ENCODE measurements at places on chromosomes 6 and 20. TPM values are rescaled to one million over a fixed set of nuclear protein-coding genes. Genes with fewer than 3 reads are reported as not detected.

- peaks cover 8% of the 10 kb centered on the region for H3K27me3 ChIP-seq
- H3K36me3 ChIP-seq, result no peaks in the 10 kb centered on the region
- no peak overlapping the region for H3K4me3 ChIP-seq
These were observed 68.6 kb upstream of the FBXL4 start for GRCh38 chr6:99016355-99016754.

DNA sequence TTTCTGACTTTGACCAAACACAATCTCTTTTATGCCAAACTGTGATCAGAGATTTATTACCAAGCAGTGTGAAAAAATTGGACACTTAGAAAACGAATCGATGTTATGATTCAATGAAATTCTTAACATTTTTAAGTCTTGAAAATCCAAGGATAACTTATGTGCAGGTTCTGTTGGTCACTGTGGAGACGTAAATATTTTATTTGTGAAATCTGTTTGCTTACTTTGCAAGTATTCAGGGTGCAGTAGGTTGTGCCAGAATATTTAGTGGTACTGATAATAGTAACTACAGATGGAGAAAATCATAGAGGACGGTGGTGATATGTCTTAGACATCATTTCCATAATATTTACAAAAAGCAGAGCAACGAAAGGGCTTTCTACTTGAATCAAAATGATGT lies 97.3 kb downstream of the BMP2 start:
- H3K4me3 ChIP-seq, result no peak overlapping the region
- H3K36me3 ChIP-seq, result no peaks in the 10 kb centered on the region
- H3K4me1 ChIP-seq, result no peaks in the 10 kb centered on the region

GRCh38 chr6:63793465-63794137 lies 158.0 kb downstream of the PHF3 start:
- no peaks in the 10 kb centered on the region for H3K27me3 ChIP-seq
- H3K4me3 ChIP-seq, result no peak overlapping the region
- H3K36me3 ChIP-seq, result no peaks in the 10 kb centered on the region
- no peak for DNase-seq
- H3K4me1 ChIP-seq, result no peaks in the 10 kb centered on the region

The CBLN4 gene
- total RNA-seq, result not detected

GRCh38 chr6:3211681-3212080 lies 15.8 kb downstream of the TUBB2B start:
- H3K36me3 ChIP-seq, result no peaks in the 10 kb centered on the region
- no peak overlapping the region for H3K4me3 ChIP-seq
- H3K27ac ChIP-seq, result no peak overlapping the region

The PCSK2 gene
- total RNA-seq, result not detected

GRCh38 chr6:23561732-23562131 lies 564.3 kb upstream of the NRSN1 start:
- no peaks in the 10 kb centered on the region for H3K27me3 ChIP-seq
- no peak overlapping the region for H3K4me3 ChIP-seq
- H3K27ac ChIP-seq, result no peak overlapping the region
- no peaks in the 10 kb centered on the region for H3K36me3 ChIP-seq

DNA sequence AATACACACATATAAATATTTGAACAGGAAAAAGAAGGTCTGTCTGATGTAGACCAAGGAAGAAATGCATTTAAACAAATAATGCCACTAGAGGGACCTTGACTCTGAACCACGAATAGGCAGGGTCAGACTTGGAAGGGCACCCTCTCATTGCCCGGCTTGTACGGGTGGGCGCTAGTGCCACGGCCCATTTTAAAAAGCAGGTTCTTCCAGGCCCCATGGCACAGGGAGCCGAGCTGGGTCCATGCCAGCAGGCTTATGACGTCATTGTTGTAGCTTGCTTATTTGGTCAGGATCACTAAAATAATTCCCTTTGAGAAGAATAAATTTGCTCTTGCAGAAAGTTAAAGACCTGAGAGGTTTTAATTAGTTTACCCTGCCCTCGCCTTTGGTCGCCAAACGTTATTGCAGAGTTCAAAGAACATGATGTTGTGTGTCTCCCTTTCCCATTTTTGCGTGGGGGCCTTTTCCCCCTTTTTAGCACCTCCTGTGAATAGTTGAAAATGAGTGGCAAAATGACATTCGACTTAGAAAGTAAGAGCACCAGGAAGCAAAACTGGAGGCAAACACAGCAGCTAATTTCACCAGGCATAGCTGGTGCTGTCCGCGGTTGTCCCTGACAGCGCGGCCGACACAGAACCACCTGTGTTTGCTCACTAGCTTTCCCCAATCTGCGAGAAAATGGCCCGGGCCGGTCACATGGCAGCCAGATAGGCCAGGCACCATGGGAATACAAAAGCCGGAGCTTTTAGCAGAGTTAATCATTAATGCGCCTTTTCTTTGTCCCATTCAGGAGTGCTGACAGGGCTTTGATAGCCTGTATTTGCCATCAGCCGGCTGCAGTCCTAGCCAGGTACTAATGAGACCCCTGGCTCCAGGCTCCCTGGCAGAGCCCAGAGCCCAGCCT lies 93.8 kb downstream of the FOXA2 start:
- H3K27me3 ChIP-seq, result no peaks in the 10 kb centered on the region
- no peak overlapping the region for H3K4me3 ChIP-seq
- no peaks in the 10 kb centered on the region for H3K4me1 ChIP-seq
- no peak for DNase-seq

The ENPP4 gene
- 7.6 TPM for total RNA-seq

The SERPINB6 gene
- 170 TPM for total RNA-seq

DNA sequence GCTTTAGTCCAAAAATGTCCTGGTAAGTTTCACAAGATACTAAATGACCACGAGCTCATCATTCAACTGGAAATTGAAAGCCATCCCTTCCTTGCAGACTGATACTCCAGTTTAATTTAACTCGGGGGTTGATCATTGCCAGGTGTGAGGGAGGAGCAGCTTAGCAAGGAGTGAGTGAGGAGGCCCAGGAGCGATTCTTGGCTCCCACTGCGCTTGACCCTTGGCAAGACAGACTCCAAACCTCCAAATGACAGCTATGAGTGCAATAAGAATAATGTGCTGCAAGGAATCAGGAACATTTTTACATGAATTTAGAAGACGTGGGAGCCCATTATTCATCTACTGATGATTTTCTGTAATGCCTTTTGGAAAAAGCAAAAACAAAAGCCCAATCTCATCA lies 64.9 kb downstream of the LAMA4 start:
- DNase-seq, result no peak
- H3K4me1 ChIP-seq, result peaks cover 6% of the 10 kb centered on the region
- no peak overlapping the region for H3K4me3 ChIP-seq
